ENCODE measurements at places on chromosomes 2 and 18.

DNA sequence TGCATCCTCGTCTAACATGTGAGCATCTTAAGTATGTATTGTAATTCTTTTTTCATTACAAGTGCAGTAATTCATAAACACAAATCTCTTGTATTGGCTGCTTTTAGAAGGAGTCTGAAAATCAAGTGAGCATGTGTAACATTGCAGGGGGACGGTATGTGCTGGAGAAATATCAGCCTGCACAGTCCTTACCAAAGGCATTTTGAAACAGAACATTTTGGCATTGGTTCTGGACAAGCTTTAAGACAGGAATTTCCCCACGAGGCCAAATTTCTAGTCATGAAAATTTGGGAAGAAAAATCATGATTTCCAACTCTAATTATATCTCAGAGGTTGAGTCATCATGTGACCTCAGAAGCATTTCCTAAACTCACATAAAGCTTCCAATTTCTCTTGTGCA, 24.7 kb upstream of the NRP2 start:
- DNase-seq = no peak

- no peak for DNase-seq
These were observed 159.2 kb upstream of the PGAP1 start for GRCh38 chr2:197085665-197086064.

GRCh38 chr2:38109732-38110181, 33.8 kb upstream of the CYP1B1 start:
- no peak for DNase-seq

DNA sequence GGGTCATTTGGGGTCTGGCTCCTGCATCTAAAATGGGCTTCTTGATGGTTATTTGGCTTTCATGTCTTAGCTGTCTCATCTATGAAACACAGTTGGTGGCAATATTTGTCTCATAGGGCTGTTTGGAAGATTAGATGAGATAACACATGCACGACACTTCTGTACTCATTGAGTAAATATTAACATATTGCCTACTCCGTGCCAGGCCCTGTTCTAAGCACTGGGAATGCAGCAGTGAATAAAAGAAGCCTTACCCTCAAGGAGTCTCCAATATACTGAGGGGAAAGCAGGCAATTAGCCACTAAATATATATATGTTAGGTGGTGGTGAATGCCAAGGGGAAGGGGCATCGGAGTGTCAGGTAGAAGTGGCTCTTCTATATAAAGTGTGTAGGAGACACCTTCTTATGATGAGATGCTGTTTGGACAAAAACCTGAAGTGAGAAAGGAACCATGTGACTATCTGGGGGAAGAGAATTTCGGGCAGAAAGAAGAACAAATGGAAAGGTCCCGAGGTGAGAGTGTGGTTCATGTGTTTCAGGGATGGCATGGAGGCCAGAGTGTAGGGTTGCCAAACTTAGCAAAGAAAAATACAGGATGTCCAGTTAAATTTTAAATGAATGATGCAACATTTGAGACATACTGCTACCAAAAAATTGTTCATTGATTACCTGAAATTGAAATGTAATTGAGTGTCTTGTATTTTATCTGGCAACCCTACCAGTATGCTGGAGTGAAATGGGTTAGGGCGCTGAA, 11.8 kb downstream of the SLC3A1 start:
- no peak for DNase-seq

DNA sequence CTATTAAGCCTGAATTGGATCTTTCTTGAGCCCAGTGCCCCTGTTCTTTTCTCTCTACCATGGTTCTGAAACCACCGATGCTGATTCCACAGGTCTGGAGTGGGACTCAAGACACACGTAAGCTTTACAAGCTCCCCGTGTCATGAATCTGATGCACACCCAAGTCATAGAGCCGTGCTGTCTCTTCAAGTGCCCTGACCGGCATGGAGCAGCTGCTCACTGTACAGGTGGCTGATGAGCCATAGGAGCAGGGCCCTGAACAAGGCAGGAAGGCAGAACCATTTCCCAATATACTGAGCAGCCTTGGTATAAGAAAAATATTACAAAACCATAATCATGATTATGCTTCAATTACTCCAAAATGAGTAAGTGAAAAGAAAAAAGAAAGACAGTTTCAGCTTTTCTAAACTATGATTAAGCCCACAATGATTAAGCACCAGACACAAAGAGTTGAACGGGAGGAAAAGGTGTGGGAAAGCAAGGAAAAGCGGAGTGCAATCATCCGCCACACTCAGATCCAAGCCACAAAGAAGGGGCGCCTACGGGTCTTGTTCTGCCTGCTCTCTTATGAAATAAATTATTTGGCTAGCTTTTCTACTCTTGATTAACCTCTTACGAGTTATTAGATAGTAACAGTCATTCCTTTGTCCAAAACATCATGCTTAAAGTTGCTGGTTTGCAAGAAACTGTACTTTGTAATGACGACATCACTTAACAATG, 41.7 kb downstream of the NOL10 start:
- DNase-seq = no peak

DNA sequence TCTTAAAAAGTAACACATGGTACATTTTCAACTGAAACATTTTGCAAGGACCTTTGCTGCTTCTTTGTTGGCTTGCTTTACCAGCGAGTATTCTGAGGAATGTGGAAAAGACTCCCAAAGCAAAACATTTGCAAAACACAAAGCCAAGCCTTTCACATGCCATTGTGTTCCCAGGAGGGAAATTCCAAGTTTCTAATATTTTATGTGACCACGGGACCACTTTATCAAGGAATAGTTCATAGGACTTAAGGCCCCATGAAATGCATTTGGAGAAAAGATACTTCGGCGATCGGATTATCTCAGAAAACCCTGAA, 26.2 kb downstream of the CYP27C1 start:
- no peak for DNase-seq

GRCh38 chr2:137924019-137924418, 40.3 kb upstream of the HNMT start:
- DNase-seq = no peak

- peak; percentile 37 for DNase-seq
These were observed 3.3 kb downstream of the INPP5D start for GRCh38 chr2:233063269-233063975.

DNA sequence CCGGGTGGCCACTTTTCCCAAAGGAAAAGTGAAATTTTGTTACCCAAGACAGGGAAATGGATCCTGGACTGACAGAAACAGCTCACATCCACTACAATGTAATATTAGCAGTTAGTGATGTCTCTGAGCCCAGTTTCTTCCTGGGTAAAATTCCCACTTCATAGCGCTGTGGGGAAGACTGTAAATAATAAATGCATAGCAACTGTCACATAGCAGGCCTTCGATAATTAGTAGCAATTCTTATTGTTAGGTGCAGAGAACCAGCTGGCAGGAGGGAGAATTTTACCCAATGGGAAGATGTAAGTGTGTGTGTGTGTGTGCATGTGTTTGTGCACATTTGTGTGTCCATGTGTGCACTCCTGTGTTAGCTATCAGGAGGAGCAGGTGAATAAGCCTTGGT, 221.5 kb downstream of the SLC4A3 start:
- no peak for DNase-seq

GRCh38 chr18:6920099-6920955, 190.8 kb downstream of the ARHGAP28 start:
- DNase-seq = peak; percentile 53

- DNase-seq = no peak
These were observed 27.4 kb upstream of the MTIF2 start for GRCh38 chr2:55296393-55296792.

GRCh38 chr2:156322686-156323231, 9.8 kb downstream of the NR4A2 start:
- DNase-seq = no peak

- DNase-seq = no peak
These were observed 14.4 kb upstream of the EGR4 start for GRCh38 chr2:73307720-73308119.

DNA sequence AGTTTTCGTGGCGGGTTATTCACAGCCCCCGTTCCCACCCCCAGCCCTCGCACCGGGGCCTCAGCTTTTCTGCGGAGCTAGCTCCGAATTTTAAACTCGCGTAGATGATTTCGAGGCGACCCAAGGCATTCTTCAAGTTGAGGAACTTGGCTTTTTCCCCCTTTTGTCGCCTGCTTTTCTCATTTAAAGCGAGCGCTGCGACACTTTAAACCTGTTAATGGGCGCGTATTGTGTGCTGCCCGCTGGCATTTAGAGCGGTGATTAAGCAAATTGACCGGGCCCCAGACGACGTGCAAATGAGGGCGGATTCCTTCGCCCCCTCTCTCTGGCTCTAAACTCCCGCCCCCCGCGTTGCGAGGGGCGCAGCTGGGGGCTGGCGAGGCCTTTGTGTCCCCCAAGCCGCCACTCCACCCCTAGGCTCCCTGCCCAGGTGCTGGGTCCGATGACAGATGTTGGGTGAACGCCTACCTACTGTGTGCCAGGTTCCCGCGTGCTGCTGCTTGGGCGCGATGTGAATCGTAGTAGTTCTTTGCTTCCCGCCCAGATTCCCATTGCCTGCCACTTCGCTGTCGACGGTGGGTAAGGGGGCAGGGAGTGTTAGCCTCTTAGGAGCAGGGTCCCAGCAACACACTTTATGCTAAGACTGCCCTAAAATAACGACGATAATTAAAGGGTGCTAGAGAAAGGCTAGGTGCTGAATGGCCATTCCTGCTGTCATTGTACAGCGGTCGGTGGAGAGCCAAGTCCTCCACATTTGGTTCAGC, 1.9 kb downstream of the TCF7L1 start:
- DNase-seq = no peak

GRCh38 chr2:136022396-136023146, 37.1 kb upstream of the DARS1 start:
- peak; percentile 97 for DNase-seq

DNA sequence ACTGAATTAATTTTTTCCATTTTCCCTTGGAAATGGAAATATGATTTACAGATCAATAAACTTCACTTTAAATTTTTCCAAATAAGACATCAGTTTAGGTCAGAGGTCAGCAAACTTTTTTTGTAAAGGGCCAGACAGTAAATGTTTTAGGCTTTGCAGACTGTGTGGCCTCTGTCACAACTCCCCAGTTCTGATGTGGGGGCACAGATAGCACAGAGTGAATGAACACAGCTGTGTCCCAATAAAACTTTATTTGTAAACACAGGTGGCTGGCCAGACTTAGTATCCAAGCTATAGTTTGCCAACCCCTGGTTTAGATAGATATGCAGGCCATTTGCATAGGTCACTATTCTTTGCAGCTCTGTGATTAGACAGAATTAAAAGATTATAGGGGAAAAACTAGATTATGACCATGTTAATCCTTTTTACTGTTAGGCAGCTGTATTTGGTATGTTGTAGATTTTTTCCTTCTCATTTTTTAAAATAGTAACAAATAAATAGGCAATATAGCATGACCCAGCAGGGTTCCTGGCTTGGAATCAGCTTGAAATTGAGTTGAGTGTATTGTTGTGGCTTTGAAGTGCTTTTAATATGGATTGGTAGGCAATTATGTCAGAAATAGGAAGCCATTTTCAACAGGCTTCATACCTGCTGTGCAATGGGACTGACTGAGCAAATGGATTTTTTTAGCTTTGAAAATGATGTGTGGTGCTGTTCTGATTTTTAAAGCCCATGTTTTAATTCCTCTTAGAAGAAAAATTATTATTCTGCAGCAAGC, 59.7 kb downstream of the WDSUB1 start:
- peak; percentile 23 for DNase-seq

DNA sequence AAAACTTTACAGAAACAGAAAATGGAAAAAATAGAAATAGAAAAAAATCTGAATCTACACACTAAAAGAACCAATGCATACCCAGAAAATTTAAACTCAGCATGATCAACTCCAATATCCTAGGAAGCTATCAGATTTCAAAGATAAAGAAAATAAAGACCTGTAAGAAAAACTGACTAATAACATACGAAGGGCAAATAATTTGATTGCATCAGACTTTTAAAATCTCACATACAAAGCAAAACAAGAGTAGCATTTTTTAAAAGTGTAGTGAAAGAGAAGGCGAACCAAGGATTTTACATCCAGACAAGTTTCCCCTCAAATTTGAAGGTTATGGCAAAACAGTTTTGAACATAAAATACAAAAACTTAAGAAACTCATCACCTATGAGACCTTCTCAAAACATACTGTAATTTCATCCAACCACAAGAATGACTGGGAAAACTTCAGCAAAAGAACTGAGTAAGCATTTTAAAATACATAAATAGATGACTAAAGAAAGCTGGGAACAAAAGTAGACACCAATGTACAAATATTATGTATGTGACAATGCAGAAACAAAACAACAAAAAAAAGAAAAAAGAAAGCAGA, 54.8 kb downstream of the NBAS start:
- DNase-seq = no peak

DNA sequence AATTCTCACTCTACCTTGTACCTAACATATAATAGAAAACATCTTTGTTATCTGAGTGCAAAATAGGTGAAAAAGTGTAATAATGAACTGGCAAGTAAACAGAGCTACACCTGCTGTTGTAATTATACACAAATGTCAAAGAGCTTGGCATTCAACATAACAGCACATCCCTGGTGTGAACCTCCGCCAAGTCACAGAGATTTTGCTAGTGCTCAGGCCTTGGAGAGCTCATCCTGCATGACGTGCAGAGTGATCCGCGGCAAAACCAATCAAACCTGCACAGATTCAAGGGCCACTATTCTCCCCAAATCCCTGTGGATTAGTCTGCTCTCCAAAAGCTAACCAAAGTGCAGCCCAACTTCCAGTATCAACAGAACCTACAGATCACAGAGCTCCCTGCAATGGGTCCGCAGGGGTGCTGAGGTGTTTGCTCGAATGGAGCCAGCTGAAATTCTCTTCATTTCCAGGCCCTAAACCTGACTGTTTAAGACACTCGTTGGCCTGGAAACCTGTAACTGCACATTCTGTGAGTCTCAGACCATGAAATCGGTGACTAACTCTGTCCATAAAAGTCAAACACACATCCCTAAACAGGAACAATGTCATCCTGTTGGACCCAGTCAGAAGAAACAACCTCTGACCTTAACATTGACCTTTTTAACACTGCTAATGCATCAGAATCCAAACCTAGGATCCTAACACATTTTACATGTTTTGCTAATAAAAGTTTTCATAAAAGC, 111.8 kb downstream of the EPB41L3 start:
- DNase-seq = no peak

DNA sequence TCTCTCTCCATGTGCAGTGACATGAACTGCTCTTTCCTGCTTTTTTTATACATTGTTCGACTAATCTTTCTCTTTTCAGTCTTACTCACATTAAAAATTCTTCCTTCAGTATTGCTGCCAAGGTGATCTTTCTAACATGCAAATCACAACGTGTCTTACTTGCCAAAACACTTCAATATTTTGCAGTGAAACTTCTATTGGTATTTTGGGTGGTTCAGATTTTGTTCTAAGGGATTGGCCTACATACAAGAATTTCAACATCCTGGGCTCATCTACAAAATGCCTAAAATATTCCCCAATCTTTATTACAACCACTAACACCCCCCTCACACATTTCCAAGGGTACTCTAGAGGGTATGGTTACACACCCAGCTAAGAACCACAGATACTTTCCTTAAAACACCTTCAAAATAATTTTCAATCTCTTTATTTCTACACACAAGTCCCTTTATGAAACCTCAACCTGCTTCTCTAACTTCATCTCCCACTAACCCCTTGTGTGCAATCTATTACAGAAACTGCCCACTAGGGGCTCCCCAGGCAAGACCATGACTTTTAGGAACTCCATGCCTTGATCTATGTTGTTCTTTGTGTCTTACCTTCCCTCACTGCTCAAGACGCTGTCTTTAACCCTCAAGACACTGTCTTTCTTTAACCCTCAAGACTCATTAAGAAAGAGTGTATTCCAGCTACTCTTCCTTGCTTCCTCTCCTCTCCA, 50.9 kb downstream of the COL3A1 start:
- DNase-seq = peak; percentile 21

- no peak for DNase-seq
These were observed 67.9 kb upstream of the ST3GAL5 start for GRCh38 chr2:85956646-85957039.
